Pons (tissue), 1 donor: ENCODE measurements at places on chromosomes 6 and 20.

DNA sequence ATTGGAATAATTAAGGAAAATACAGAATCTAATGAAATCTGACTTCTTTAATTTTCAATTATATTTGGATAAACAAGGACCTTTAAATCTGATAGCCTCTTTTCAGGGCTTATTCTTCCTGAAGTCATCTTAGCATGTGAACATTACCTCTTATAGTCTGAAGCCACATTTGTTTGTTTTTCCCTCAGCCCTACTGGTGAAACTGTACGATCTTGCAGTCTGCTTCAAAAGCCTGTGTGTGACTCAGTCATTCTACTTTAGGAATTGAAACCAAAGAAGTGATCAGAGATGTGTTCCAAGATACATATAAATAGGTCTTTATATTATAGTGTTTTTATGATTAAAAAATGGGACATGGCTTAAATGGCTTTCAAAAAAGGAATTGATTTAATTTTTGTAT, 67.5 kb downstream of the MACROD2 start:
- no peak for DNase-seq

- no peak for DNase-seq
Observed at GRCh38 chr6:143123941-143124340, 63.3 kb downstream of the AIG1 start.

GRCh38 chr6:62344850-62345249, 58.8 kb upstream of the KHDRBS2 start:
- no peak for DNase-seq

GRCh38 chr20:18256440-18257090, 31.8 kb upstream of the ZNF133 start:
- DNase-seq, result no peak

DNA sequence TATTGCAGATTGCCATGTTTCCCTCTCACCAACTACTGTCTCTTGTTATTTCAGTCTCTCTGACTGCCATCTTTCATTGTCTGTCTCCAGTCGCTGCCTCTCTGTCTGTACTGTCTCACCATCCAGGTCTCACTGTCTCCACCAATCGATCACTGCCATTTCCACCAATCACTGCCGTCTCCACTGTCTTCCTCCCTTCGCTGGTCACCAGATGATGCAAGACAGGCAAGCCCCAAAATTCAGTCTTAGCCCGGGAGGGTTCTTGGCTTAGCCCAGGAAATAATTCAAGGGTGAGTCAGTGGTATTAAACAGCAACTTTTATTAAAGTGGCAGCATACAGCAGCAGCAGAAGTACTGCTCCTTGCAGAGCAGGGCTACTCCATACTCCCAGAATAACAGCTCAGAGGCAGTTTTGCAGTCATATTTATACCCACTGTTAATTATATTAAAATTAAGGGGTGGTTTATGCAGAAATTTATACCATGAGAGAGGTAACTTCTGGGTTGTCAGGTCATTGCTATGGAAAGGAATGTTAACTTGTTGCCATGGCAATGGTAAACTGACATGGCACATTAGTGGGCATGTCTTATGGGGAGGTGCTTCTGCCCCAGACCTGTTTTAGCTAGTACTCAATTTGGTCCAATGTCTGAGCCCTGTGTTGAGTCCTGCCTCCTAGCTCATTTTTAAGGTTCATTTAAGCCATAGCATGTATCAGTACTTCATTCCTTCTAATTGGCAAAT, 23.0 kb upstream of the ECHDC1 start:
- DNase-seq, result no peak

GRCh38 chr6:150732765-150733539, 132.6 kb upstream of the MTHFD1L start:
- no peak for DNase-seq

DNA sequence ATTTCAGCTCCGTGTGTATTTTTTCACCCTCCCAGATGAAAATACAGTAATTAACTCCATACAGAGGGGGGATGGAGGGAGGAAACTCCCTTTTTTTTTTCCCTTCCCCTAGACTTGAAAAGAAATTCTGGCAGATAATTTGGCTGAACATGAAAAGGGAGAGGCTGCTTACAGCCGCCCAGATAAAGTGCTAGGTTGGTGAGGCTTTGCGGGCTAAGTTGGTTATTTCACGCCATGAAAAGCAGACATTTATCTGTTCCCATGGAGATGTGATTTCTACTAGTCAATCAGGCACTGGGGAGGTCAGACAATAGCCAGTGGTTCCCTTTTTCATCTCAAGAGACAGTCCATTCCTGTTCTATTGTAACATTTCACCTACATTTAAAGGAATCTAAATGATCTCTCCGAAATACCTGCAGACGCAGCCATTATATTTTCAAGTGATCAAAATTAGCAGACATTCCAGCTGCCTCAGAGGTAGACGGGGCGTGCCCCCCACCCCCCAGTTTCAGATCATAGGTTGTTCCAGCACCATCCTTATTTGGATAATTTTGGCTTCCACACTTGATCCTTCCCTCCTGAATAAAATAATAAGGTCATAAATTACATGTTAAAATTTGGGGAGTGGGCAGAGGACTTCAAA, 143.9 kb upstream of the ZNF217 start:
- DNase-seq, result no peak

DNA sequence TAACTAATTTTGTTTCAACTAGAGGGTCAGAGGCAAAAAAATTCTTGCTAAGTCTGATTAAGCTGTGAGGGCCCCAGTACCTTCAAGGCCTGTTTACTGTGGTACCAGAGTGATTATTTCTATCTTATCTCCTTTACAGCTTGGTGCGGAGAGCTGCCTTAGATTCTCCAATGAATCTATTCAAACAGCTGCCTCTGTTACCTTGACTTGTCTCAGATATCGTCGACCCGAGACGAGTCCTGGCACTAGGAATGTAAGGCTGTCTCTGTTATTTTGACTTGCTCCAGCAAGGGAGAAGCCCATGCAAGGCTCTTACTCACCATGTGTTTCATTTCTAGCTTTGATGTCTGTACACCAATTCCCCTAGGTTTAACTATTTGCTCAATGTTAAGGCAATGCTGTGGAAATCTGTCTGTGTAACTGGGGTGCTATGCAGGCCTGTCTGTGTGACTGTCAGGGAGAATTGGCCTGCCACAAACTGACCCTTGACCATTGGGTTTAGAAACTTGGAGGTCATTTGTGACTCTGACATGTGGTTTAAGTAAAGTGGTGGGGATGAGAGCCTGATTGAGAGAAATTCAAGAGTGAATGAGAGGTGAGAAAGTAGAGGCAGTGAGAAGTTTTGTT, 10.4 kb upstream of the FKBPL start:
- no peak for DNase-seq

GRCh38 chr20:56433221-56433879, 21.3 kb downstream of the CASS4 start:
- DNase-seq, result no peak

GRCh38 chr6:3610921-3611320, 140.6 kb downstream of the PXDC1 start:
- no peak for DNase-seq

- DNase-seq, result no peak
Observed at GRCh38 chr6:133957780-133958242, 4.8 kb downstream of the TBPL1 start.

- DNase-seq, result no peak
Observed at GRCh38 chr6:111030008-111031007, 48.5 kb downstream of the RPF2 start.

DNA sequence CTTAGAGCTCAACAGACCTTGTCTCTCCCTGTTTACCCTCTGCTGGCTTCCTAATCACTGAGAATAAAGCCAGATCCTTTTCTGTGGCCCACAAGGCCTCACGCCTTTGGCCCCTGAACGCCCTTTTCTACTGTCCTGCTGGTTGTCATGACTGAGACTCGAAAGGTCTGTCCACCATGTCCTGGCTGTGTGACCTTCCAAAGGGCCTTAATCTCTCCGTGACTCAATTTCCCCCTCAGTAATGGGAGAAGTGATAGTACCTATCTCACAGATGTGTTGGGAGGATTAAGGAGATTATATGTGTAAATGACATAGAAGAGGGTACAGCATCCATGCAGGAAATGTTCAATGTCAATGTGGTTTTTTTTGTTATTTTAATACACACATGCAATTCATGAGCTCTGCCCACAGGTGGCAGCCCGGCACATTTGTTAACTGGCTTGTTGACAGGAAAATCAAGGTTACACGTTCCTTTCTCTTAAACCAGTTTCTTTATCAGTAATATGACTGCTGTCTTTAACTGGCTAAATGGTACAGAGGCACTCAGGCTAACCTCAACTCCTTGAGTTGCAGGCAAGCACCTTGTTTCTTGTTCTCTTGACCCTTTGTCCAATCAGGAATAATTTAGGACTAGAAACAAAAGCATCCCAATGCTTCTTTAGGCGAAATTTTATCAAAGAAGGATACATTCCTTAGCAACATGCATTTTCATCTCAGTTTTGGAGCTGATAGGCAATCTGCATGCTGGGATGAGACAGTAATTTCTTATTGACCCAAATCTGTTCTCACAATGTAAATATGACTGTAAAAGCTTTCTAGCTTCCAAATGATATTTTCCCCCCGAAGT, 16.6 kb downstream of the SLC22A1 start:
- peak; percentile 24 for DNase-seq

DNA sequence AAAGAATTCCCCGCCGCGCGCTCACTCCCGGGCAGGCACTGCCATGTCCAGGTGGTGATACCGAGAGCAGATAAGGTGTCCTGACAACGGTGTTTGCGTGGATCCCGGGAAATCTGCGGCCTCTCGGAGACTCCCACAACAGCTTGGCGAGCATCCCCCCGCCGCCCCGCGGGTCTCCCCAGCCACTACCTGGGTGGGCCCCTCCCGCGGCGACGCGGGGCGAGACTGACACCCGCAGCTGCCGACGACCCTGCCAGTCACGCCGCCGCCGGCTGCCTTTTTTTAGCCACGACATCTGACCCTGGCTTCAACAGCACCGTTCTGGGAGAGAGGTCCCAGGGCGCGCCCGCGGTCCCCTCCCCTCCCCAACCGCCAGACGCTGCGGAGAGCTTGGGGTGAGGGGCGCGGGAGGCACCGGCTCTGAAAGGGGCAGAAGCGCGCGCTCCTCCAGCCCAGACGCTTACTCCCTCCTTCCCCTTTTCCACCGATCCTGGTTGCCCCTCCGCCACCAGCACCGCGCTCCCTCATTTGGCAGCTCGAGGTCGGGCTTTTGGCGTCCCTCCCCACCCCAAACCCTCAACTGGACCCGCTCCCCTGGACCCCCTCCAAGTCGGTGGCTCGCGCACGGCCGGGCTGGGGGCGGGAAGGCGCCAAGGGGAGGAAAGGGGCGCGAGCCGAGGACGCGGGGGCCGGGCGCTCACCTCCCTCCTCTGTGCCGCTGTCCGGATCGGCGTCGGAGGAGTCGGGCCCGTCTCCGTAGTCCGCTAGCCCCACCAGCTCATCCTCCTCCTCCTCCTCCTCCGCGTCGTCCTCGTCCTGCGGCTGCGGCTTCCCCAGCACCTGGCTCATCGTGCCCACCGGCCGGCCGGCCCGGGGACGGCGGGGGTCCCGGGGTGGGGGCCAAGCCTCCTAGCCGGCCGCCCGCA, 665 bp downstream of the RRAGD start:
- no peak for DNase-seq

- DNase-seq, result no peak
Observed at GRCh38 chr6:13405961-13406477, 77.7 kb upstream of the TBC1D7 start.

- DNase-seq, result peak; percentile 22
Observed at GRCh38 chr6:128139519-128139918, 238.7 kb upstream of the THEMIS start.

DNA sequence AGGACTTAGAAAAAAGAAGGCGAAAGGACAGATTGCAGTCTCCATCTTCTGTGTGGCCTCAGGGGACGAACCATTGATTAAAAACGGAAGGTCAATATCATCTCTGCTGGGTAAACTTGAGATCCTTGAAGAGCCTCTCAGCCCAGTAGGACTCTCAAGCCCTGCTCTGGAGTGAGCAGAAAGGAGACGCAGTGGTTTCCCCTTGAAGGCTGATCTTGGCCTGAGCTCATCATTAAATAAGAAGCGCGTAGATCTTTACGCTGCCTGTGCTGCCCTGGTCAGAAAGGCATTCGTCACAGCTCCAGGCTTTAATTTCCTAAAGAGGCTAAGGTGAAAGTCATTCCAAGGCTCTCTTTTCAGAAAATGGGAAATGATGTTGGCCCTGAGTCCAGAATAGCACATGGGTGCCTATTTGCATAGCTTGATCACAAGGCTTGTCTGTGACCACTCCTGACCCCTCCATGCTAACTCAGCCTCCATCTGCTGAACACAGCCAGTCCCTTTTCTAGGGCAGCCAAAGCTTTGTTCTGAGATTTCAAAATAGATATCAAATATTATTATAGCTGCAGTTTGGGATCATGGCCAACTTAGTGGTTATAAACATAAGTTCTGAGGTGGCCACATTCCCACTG, 29.3 kb upstream of the XRN2 start:
- DNase-seq, result no peak

DNA sequence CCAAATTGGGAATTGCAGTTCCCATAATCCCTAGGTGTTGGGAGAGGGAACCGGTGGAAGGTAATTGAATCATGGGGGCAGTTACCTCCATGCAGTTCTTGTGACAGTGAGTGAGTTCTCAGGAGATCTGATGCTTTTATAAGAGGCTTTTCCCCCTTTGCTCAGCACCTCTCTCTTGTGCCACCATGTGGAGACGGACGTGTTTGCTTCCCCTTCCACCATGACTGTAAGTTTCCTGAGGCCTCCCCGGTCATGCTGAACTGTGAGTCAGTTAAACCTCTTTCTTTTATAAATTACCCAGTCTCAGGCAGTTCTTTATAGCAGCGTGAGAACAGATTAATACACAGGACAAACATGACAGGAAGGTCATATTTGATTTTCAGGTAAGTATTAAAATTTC, 25.3 kb upstream of the HECA start:
- DNase-seq, result no peak

DNA sequence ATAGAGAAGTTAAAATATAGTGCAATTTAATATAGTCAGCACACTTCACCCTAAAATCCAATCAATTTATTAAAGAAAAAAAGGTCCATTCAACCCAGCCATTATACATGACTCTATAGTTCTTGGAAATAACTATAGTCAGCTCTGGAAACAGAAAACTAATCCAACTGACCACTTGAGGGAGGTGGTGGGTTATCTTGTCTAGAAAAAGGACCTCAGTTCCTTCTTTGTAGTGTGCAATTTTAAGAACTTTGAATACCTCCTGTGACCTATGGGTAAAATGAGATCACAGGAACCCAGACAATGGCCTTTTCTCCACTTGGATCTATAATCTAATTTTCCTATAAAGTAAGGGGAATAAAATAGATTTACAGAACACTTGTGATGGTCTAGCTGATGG, 163.6 kb upstream of the CENPW start:
- DNase-seq, result no peak

DNA sequence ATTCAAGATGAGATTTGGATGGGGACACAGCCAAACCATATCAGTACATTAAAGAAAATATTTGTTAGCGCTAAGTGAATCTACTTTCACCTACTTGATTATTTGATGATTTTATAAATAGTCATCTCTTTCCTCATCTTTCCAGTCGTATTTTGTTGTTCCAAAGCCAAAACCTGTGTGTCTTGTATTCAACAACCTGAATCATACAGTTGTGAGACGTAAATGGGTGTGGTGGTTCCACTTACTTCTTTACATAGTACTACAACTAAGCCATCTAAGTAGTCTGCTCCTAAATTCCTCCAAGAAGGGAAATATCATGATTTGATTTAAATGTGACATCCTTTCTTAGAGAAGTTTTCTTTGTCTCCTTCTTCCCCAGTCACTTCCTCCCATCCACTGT, 132.8 kb downstream of the ESR1 start:
- no peak for DNase-seq

- DNase-seq, result peak; percentile 91
Observed at GRCh38 chr6:52286798-52287432, 2.4 kb upstream of the MCM3 start.
